Foreskin fibroblast (primary cell): ENCODE measurements at places on chromosomes 6 and 20.

GRCh38 chr20:32934580-32934979 lies 69.7 kb downstream of the SUN5 start:
- no peak for DNase-seq

DNA sequence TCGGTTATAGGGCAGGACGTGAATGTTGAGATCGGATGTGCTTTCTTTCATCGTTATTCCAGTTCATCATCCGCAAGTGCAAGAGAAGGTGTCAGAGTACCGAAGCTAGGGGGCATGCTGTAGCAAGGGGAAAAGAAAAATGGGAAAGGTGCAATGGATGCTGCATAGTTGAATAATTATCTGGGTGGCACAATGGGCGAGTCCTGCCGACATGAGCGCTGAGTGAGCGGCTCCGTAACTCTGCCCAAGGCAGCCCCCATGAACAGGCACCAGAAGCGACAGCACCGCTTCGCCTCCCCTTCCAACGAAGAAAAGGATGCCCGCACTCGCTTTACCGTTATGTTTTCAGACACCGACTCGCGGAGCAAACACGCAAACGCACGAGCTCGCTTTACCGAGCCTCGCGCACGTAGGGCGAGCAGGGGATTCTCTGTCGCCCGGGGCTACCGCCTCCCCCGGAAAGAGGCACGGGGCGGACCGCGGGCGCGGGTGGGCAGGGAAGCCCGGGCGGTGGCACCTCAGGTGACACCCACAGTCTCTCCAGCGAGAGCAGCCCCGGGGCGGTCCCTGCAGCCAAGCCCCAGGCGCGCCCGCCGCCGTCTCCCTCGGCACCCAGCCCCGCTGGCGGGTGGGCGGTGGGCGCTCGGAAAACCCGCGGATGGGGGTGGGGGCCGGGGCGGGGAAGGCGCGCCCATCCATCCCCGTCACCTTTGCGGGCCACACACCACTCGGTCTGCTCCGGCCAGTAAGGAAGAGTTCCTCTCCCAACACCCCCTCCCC lies 654 bp downstream of the WASF1 start:
- DNase-seq: peak; percentile 41

DNA sequence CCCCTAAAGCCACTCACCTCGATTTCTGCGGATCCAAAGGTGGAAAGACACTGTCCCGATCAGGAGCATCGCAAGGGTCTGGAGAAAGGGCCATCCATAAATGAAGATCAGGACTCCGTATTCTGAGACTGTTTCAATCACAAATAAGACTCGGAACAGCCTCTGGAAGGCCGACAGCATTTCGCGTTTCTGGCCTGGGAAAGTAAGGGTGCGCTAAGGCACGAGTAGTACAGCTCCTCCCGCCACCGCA lies 44.6 kb downstream of the DPPA5 start:
- DNase-seq: no peak

DNA sequence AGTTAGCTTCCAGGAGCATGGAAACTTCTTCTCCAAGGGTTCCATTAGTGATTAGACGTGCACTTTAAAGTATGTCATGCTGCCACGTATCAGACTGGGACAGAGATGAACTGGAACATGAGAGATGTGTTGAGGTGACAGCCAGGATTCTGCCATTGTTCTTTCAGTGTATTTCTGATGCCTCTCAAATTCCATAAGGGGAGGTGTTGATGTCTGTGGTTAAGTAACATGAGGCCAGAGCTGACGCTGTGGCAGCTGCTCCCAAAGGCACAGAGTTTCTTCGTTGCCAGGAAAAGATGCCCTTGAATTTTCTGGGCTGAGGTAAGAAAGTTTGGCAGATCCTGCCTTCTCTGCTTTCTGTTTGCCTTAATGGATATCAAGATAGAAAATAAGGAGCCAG lies 63.5 kb downstream of the TRMT6 start:
- peak; percentile 19 for DNase-seq

- no peak for DNase-seq
Observed at GRCh38 chr20:63363981-63364561, 2.9 kb upstream of the CHRNA4 start.

GRCh38 chr6:96410467-96410866 lies 111.1 kb upstream of the UFL1 start:
- DNase-seq: no peak

DNA sequence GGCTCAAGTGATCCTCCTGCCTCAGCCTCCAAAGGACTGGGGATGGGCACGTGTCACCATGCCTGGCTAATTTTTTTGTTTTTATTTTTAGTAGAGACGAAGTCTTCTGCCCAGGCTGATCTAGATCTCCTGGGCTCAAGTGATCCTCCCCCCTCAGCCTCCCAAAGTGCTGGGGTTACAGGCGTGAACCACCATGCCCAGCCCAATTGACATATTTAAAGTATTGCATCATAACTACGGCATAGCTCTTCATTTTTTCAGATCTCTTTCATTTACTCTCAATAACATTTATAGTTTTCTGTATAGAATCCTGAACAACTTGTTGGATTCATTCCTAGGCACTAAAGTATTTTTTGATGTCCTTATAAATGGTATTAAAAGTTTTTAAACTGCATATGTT lies 13.0 kb downstream of the SERPINB1 start:
- DNase-seq: no peak

- peak; percentile 62 for DNase-seq
Observed at GRCh38 chr6:110325197-110325596, 33.0 kb downstream of the METTL24 start.

- no peak for DNase-seq
Observed at GRCh38 chr6:138063726-138064125, 43.5 kb downstream of the PERP start.

GRCh38 chr6:165686596-165687365 lies 23.7 kb upstream of the PDE10A start:
- DNase-seq: no peak

- no peak for DNase-seq
Observed at GRCh38 chr6:43767553-43768505, 2.2 kb upstream of the VEGFA start.

DNA sequence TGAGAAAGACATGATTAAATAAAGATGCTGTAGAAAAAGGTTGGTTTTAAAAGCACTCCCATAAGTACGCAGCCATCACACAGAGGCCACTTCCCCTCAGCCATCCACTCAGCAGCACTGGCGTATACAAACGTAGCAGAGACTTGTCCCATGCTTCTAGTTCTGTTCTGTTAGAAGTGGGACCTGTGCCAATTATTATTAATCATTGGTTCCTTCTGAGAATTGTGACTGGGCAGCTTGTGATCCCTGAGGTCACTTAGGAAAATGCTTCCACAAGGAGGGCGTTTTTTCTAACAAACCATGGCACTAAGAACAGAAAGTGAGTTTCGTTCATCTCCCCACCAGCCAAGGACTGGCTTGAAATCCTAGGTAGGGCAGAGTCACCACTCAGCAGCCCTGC lies 53.9 kb downstream of the FAM120B start:
- DNase-seq: peak; percentile 16

- no peak for DNase-seq
Observed at GRCh38 chr20:17339000-17339399, 112.2 kb downstream of the PCSK2 start.
